ENCODE measurements at places on chromosomes 5 and 9.

DNA sequence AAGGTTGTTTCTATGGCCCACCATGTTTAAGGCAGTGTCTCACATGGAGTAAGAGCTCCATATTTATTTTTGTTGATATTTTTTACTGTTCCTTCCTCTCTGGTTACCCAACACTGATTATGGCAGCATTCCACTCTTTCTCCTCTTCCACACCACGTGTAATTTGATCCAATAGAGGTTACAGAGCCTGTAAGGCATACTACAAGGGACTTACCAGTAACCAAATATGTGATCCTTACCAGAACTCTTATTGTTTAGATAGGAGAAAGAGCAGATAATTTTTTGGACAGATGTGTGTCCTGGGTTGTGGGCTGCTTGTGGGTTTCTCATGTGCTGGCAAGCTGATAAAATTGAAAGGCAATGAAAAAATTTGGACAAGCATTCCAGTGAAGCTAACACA lies 261.3 kb downstream of the TMEM167A start:
- H3K36me3 ChIP-seq = no peaks in the 10 kb centered on the region
- H3K4me1 ChIP-seq = no peaks in the 10 kb centered on the region
- peaks cover 1% of the 10 kb centered on the region for H3K27me3 ChIP-seq
- no peak for DNase-seq

DNA sequence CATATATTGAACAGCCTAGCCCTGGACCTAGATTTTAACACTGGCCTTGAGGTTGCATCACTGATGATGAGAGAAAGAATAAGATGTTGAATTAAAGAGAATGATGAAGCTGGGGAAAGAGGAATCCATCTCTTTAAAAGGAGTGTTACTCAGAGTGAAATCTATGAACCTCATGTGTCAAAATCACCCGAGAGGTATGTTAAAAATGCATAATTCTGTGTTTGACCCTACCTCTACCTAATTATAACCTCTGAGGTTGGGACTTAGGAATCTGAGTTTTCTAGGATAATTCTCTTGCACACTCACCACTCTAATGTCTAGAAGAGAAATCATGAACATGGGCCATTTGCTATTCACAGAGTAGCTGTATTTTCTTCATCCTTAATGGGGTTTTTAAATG lies 479.4 kb downstream of the ENC1 start:
- no peak overlapping the region for H3K27ac ChIP-seq
- H3K4me1 ChIP-seq = peaks cover 5% of the 10 kb centered on the region
- H3K4me3 ChIP-seq = no peak overlapping the region
- no peak for DNase-seq
- no peaks in the 10 kb centered on the region for H3K36me3 ChIP-seq

DNA sequence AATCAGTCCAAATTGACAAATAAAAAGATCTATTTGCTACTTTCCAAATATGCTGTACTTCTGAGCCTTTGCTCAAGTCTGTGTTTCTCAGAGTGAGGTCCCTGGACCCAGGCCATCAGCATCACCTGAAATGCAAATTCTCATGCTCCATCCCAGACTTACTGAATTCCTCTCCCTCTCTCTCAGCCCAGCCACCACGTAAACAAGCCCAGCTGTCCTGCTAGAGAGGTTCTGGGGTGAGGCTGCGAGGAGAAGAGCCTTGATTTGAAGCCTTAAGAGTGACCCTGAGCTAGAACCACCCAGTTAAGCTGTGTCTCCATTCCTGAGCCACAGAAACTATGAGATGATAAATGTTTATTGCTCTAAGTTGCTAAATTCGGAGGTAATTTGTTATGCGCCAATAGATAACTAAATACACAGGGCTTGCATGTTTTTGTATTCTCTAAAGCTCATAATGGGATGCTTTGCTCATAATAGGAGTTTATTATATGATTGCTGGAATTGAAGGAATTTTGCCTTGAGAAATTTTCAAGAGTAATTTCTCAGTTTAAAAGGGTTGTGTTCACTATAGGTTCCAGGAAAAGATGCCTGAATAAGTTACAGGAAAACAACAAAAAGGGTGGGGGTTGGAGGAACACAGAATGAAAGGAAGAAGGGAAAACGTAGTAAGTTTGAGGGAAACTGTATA lies 98.9 kb upstream of the SPATA31D4 start:
- H3K4me1 ChIP-seq = no peaks in the 10 kb centered on the region
- H3K27ac ChIP-seq = no peak overlapping the region
- H3K27me3 ChIP-seq = no peaks in the 10 kb centered on the region
- H3K4me3 ChIP-seq = no peak overlapping the region

- peaks cover 93% of the 10 kb centered on the region for H3K4me1 ChIP-seq
- H3K27me3 ChIP-seq = no peaks in the 10 kb centered on the region
- H3K27ac ChIP-seq = peak overlapping the region; percentile 95
- peak; percentile 72 for DNase-seq
Measured at GRCh38 chr5:157252711-157253465, 13.0 kb upstream of the CYFIP2 start.

DNA sequence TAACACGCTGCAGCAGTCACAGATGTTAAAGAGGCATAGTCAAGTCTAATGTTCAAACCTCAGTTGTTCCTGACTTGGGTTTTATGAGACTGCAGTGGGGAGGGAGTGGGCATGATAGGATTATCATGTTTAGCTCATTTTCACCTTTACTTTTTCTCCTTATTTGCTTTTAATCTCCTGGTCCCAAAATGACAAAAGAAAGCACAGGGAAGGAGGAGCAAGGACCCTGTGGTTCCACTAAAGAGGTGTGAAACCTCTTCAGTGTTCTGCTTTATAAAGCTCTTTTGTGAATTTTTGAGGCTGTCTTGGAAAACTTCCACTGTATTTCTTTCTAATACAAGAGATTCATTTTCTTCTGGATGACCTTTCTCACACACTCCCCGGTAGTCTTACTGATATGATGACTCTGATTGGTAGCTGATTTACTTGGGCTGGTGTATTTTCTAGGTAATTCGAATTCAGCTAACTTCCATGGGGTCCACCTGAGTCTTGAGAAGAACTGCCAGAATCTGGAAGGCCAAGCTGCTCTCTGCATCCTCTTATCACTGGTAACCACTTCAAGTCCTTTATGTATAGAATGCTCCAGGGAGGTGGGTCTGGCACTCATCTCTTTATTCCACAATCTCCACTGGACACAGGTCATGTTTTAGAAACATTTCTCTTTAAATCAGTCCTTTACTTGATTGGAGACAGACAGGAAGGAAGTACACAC lies 1364.4 kb upstream of the CDH9 start:
- H3K4me1 ChIP-seq = no peaks in the 10 kb centered on the region
- DNase-seq = no peak
- H3K27ac ChIP-seq = no peak overlapping the region
- H3K36me3 ChIP-seq = no peaks in the 10 kb centered on the region
- H3K27me3 ChIP-seq = no peaks in the 10 kb centered on the region

DNA sequence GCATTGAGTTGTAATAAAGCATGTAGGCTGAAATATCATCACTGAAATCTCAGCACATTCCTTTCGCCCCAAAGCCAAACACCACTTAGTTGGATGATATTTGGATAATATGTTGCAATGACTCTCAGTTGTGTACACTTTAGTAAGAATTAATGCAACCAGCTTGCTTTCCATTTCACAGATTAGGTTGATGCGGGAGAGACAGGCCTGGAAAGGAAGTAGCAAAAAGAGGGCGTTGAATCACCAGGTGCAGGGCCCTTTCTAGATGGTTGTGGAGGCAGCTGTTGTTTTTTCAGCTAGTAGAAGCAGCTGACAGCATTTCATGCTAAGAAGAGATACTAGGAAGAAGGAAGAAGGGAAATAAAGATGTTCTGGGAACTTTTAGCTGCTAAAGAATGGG lies 30.9 kb downstream of the DMRT3 start:
- no peaks in the 10 kb centered on the region for H3K36me3 ChIP-seq
- no peak for DNase-seq
- H3K27me3 ChIP-seq = peaks cover 8% of the 10 kb centered on the region
- H3K27ac ChIP-seq = no peak overlapping the region
- peaks cover 11% of the 10 kb centered on the region for H3K4me1 ChIP-seq

- no peaks in the 10 kb centered on the region for H3K36me3 ChIP-seq
- DNase-seq = no peak
- no peaks in the 10 kb centered on the region for H3K4me1 ChIP-seq
- H3K4me3 ChIP-seq = no peak overlapping the region
Measured at GRCh38 chr5:89728750-89729149, 680.8 kb downstream of the CETN3 start.

- H3K36me3 ChIP-seq = no peaks in the 10 kb centered on the region
- H3K4me3 ChIP-seq = no peak overlapping the region
- no peaks in the 10 kb centered on the region for H3K4me1 ChIP-seq
- H3K27ac ChIP-seq = no peak overlapping the region
- DNase-seq = no peak
Measured at GRCh38 chr5:78588507-78588906, 60.1 kb downstream of the LHFPL2 start.

DNA sequence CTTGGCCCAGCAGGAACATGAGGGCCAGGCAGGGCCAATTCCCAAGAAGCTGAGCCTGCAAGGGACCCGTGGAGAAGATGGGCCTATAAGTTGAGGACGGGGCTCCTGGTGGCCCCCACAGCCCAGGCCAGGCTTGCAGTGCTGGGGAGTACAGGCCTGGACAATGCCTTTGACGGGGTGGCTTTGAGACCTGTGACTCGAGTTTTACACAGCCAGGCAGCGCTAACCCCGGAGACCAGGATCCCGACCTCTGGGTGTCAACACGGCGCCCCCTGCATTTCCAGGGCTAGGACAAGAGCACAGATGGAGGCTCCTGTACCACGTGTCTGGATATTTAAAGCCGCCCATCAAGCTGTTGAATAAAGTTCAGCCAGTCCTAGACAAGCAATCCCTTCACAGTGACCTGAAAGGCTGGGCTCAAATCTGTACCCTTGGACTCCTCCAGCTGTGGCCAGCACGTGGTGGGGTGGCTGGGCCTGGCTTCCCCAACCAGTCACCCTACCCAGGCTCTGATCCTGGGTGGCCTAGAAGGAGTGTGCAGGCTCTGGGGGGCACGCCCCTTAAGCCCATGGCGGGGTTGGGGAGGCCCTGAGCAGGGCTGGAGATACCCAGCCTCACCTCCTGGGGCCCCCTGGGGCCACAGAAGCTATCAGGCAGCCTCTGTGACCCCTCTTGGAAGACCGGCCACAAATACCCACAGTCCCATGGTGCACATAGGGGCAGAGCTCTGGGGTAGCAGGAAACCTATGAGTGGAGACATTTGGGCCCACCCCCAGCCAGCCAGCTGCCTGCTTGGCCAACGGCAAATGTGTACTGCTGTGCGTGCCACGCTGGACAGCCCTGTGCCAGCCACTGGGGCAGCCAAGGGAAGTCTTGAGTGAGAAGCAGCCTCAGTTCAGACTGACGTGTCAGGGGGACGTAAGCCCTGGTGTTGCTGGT lies 88.7 kb downstream of the NTNG2 start:
- H3K36me3 ChIP-seq = no peaks in the 10 kb centered on the region
- H3K4me3 ChIP-seq = no peak overlapping the region
- H3K27ac ChIP-seq = no peak overlapping the region
- no peaks in the 10 kb centered on the region for H3K4me1 ChIP-seq
- DNase-seq = no peak
- peaks cover 11% of the 10 kb centered on the region for H3K27me3 ChIP-seq

DNA sequence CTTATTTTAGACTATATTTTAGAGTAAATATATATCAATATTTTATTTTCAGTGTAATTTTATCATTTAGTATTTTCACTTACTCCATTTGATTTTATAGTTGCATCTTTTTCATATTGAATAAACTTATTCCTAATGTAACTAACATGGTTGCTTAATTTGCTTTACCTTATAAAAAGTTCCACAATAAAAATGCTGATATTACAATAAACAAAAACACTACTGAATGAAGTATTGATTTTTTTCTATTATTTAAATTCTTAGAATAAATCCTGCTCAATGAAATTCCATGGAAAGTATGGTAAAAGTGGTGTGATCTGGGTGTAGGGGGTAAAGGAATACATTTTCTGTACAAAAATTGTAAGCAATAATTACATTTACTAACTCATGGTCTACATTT lies 2074.9 kb upstream of the C9orf72 start:
- no peak overlapping the region for H3K4me3 ChIP-seq
- H3K4me1 ChIP-seq = no peaks in the 10 kb centered on the region
- no peaks in the 10 kb centered on the region for H3K36me3 ChIP-seq
- no peak for DNase-seq

GRCh38 chr5:146025114-146025680 lies 80.2 kb downstream of the PLAC8L1 start:
- H3K4me3 ChIP-seq = no peak overlapping the region
- no peak overlapping the region for H3K27ac ChIP-seq

GRCh38 chr9:123074628-123075027 lies 41.2 kb downstream of the GPR21 start:
- H3K4me3 ChIP-seq = no peak overlapping the region
- H3K27me3 ChIP-seq = no peaks in the 10 kb centered on the region
- peaks cover 33% of the 10 kb centered on the region for H3K36me3 ChIP-seq
- H3K4me1 ChIP-seq = peaks cover 4% of the 10 kb centered on the region
- no peak overlapping the region for H3K27ac ChIP-seq

DNA sequence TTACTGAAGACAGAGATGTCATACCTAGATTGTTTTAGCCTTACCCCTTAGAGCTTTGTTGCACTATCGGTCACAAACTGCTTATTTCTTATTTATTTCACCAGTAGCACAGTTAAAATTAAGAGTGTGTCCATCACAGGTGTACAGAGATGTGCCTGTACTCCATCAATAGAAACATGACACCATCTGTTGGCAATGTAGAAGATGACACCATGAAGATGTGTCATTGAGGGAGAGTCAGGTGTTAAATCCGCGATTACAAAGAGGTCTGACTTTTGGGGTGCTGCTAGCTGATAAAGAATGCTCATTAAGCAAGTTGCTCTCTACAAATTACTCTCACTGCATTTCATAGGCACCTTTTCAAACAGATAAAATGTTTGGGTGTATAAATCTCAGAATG lies 164.4 kb downstream of the SMARCA2 start:
- no peaks in the 10 kb centered on the region for H3K4me1 ChIP-seq
- H3K27ac ChIP-seq = no peak overlapping the region
- H3K27me3 ChIP-seq = no peaks in the 10 kb centered on the region
- DNase-seq = no peak
- peaks cover 17% of the 10 kb centered on the region for H3K36me3 ChIP-seq

- no peaks in the 10 kb centered on the region for H3K36me3 ChIP-seq
- H3K4me3 ChIP-seq = no peak overlapping the region
- H3K27ac ChIP-seq = no peak overlapping the region
- DNase-seq = no peak
- H3K27me3 ChIP-seq = no peaks in the 10 kb centered on the region
- no peaks in the 10 kb centered on the region for H3K4me1 ChIP-seq
Measured at GRCh38 chr9:138117101-138117750, 239.6 kb downstream of the CACNA1B start.

DNA sequence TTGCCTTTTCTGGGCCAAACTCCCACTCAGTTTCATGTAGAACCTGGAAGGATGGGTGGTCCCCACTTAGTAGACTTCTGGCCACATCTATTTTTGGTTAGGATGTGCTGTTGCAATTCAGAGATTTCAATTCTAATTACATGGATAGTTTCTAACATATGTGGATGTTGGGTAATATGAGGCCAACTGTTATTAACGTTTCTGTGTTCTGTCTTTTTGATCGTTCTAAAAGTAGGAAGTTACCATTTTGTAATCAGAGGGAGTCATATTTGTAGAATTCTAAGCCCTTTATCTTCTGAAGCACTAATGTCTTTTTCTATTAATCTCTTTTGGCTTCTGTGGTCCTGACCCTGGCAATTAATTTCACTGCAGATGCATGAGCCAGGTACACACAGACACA lies 141.6 kb upstream of the SPEF2 start:
- H3K27ac ChIP-seq = no peak overlapping the region
- H3K4me1 ChIP-seq = peaks cover 10% of the 10 kb centered on the region
- H3K36me3 ChIP-seq = peaks cover 14% of the 10 kb centered on the region

Measured in activated T-helper 2 cell treated with anti-CD3 and anti-CD28 coated beads, Interferon-gamma antibody, Interleukin-2, Interleukin-4, amounts not matched to agents 10 μg/mL and 5 μg/mL and 100 μg/mL, durations not matched to agents 14 hours and 24 hours and 36 hours (primary cell).